SK-N-SH (cell line): ENCODE measurements at places on chromosomes 3 and 15. TPM values are rescaled to one million over a fixed set of nuclear protein-coding genes. Genes with fewer than 3 reads are reported as not detected.
A peak's percentile ranks its signal among the peaks of the same experiment; 100 is the strongest.

FAN1 gene
- polyA plus RNA-seq: 5.7 and 9.7 TPM in 2 replicates

GRCh38 chr3:74631351-74632140, 17.1 kb upstream of the CNTN3 start:
- no peak overlapping the region for H3K27ac ChIP-seq
- H3K4me1 ChIP-seq: no peaks in the 10 kb centered on the region; the same call in 1 of the 2 replicates
- H3K27me3 ChIP-seq: no peaks in the 10 kb centered on the region
- DNase-seq: no peak
- no peak overlapping the region for H3K4me3 ChIP-seq

DNA sequence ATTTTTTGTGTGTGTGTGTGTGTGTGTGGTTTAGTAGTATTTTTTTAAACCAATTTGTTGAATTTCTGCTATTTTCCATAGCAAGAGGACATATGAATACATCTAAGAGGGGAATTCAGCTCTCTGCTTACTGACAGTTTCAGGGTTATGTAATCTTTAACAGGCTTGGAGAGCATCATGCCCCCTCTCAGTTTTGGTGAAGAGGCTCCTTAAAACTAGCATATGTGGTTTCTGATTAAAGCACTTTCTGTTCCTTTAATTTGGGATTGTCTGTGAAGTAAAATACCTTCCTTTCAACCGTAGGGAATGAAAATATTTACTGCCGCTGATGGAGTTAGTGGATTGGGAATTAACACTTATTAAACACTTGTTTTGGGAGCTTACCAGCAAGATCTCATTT, 19.4 kb upstream of the NFKBIZ start:
- DNase-seq: no peak
- H3K4me1 ChIP-seq: peaks cover 12% of the 10 kb centered on the region
- H3K27me3 ChIP-seq: no peaks in the 10 kb centered on the region
- no peaks in the 10 kb centered on the region for H3K36me3 ChIP-seq

- no peaks in the 10 kb centered on the region for H3K36me3 ChIP-seq
- H3K4me3 ChIP-seq: no peak overlapping the region
- no peaks in the 10 kb centered on the region for H3K27me3 ChIP-seq
- no peak for DNase-seq
- no peak overlapping the region for H3K27ac ChIP-seq
Measured at GRCh38 chr3:96007650-96008195, 806.7 kb upstream of the EPHA6 start.

BFSP2 gene
- not detected in 2 replicates for polyA plus RNA-seq

GRCh38 chr15:89776274-89777072, at the start of gene MESP2:
MESP2 (plus strand) TSS chr15:89776332; CDS start chr15:89776358, 26 bp downstream.
- H3K36me3 ChIP-seq: no peaks in the 10 kb centered on the region
- H3K27me3 ChIP-seq: no peaks in the 10 kb centered on the region
- peaks cover 6% of the 10 kb centered on the region; the same call in 1 of the 2 replicates for H3K4me1 ChIP-seq
- H3K4me3 ChIP-seq: peak within 1 kb of the TSS; percentile 37; the same call in 1 of the 2 replicates
- no peak within 1 kb of the TSS for H3K27ac ChIP-seq
- DNase-seq: peak; percentile 94

PFN2 gene
- 594 and 851 TPM in 2 replicates for polyA plus RNA-seq

DNA sequence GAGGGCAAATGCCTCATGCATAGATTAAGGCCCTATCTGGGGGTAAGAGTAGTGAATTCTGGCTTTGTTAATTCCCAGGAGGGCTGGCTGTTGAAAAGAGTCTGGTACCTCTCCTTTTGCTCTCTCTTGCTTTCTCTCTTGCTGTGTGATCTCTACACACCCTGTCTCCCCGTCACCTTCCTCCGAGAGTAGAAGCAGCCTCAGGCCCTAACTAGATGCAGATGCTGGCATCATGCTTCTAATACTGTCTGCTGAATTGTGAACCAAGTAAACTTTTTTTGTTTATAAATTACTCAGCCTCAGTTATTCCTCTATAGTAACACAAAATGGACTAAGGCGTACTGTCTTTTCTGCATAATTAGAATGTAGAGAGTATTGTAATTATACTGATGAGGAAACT, 908.1 kb downstream of the DIPK2A start:
- H3K27ac ChIP-seq: no peak overlapping the region
- no peak overlapping the region for H3K4me3 ChIP-seq
- DNase-seq: no peak

NDN gene
- polyA plus RNA-seq: 23.3 and 31.6 TPM in 2 replicates

DNA sequence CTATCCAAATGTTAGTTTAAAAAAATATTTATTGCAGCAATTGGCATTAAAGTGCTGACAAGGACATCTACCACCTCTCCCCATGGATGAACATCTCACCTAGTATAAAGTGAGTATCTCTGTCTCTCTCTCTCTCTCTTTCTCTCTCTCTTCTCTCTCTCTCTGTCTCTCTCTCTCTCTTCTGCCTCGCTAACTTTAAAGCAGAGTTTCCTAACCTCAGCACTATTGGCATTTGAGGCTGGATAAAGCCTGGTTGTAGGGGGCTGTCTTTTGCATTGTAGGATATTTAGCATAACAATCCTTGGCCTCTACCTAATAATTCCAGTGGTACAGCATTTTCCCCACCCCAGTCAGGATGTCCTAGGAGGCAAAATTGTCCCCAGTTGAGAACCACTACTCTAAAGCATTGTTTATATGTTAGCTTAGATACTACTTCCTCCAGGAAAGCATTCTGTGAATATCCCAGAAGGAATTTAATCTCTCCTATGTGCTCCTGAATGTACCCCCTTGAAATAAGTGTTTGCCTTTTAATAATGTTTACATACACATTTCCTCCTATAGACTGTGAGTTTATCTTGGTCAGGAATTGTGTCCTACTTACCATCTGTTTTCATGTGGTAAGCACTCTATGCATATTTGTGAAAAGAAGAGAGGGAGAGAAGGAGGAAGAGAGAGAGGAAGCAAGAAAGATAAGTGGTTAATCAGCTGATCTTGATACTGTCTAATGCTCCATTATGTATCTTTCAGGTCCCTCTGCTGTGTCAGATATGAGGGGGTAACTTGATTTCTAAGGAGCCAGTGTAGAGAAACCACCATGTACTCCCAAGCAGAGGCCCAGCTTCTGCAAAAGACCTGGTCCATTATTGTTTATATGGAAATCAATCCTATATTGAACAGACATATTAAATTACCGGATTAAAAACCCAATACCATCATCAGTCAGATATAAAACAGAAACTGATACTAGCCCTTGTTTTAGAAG, 346.6 kb downstream of the RBMS3 start:
- no peak for DNase-seq
- no peak overlapping the region for H3K4me3 ChIP-seq
- no peaks in the 10 kb centered on the region for H3K27me3 ChIP-seq
- H3K27ac ChIP-seq: no peak overlapping the region
- H3K4me1 ChIP-seq: peaks cover 7% of the 10 kb centered on the region; the same call in 1 of the 2 replicates

SPTSSB gene
- polyA plus RNA-seq: 0.07 and 0.57 TPM in 2 replicates

DNA sequence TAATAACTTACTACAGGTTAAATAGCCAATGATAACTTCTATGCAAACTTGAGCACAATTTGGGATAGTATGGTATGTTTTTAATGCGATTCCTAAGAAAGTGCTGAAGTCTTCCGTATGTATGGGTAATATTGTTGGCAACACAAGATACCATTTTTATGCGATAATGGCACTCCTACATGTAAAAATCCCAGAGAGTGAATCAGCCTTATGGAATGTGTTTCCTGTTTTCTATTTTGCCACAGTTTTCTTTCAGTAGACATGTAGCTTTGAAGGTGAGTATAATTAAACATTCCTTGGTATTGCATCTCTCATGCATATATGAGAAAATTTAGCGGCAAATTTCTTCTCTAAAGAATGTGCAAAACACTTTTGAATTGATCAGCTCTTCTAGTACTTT, 396.8 kb upstream of the AZI2 start:
- no peaks in the 10 kb centered on the region for H3K36me3 ChIP-seq
- no peaks in the 10 kb centered on the region for H3K4me1 ChIP-seq
- H3K27me3 ChIP-seq: no peaks in the 10 kb centered on the region

GRCh38 chr3:17287006-17287689, 402.4 kb downstream of the PLCL2 start:
- peaks cover 9% of the 10 kb centered on the region; the same call in 1 of the 2 replicates for H3K36me3 ChIP-seq
- H3K4me1 ChIP-seq: no peaks in the 10 kb centered on the region
- no peaks in the 10 kb centered on the region for H3K27me3 ChIP-seq
- no peak overlapping the region for H3K27ac ChIP-seq
- no peak overlapping the region for H3K4me3 ChIP-seq

DNA sequence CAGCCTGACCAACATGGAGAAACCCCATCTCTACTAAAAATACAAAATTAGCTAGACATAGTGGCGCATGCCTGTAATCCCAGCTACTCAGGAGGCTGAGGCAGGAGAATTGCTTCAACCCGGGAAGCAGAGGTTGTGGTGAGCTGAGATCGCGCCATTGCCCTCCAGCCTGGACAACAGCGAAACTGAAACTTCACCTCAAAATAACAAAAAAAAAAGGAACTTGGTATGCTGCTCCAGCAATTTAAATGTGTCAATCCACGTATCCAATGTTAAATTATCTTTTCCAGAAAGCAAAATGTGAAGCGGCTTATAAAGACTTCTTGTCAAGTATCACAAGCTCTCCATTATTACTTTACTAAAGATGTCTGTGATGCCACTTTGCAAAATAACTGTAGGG, 9.9 kb upstream of the ARIH1 start:
- H3K27ac ChIP-seq: no peak overlapping the region
- H3K4me3 ChIP-seq: no peak overlapping the region

ACP3 gene
- polyA plus RNA-seq: 0.19 and 0.30 TPM in 2 replicates

DNA sequence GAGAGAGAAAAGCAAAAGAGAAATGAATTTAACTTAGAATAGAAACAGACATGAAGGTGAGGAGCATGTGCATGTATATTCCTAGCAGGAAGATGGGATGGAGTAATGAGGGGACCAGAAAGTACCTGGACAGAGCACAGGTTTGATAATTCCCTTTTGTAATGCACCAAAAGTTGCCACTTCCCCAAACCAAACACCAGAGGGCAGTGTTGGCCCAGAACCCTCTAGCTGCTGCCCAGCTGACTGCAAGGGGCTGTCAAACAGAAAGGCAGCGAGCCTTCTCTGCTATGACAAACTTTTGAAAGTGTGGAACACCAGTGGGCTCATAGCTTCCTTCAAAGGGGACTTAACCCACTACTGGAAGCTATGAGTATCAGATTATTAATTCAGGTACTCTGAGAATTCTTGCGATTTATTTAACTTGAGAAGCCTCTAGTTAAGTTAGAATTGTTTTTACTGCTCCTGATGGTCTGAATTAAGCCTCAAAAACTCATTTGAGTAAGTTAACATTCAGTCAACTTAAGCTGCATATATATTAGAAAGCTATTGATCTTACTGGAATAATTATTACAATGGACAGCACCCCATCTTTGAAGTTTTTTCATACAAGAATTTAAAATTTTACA, 234.9 kb downstream of the NEK10 start:
- H3K4me3 ChIP-seq: no peak overlapping the region
- no peaks in the 10 kb centered on the region for H3K4me1 ChIP-seq
- peak; percentile 57 for DNase-seq
- H3K36me3 ChIP-seq: no peaks in the 10 kb centered on the region

DNAH12 gene
- polyA plus RNA-seq: 0.03 and 0.05 TPM in 2 replicates

DNA sequence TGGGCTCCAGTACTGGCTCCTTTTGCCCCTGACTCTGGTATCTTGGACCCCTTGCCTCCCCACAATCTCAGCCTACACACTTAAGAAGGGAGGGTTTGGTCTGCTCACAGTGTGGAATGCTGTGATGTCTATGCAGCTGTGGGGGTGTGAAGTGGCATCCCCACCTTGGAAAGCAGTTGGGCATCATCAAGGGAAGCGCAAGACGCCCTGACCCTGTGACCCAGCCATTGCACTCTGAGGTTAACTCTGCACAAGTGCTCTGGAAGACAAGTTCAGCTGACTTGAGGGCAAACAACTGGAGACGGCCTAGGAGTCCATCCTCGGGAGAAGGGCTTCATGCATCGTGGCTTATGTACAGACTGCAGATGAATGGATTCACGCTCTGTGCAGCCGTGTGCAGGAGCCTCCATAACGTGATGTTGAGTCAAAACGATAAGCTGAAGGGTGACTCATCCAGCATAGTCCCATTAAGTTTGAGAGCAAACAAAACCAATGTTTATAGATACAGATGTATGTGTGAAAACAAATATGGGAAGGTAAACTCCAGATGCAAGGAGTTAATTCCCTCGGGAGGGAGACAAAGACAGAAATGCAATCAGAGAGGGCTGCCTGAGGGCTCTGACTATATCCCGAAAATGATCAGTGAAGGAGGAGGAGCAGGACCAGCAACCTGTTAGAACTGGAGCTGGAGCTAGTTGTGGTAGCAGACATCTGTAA, 86.8 kb downstream of the LSM3 start:
- no peak for DNase-seq
- H3K4me3 ChIP-seq: no peak overlapping the region
- no peak overlapping the region for H3K27ac ChIP-seq
- 0 out of 2 replicates have a peak, but pooled peaks cover 6% of the 10 kb centered on the region for H3K27me3 ChIP-seq

SLC51A gene
- polyA plus RNA-seq: not detected in 2 replicates

SCN5A gene
- polyA plus RNA-seq: 0.18 and 0.21 TPM in 2 replicates

SLITRK3 gene
- polyA plus RNA-seq: not detected in 2 replicates

DNA sequence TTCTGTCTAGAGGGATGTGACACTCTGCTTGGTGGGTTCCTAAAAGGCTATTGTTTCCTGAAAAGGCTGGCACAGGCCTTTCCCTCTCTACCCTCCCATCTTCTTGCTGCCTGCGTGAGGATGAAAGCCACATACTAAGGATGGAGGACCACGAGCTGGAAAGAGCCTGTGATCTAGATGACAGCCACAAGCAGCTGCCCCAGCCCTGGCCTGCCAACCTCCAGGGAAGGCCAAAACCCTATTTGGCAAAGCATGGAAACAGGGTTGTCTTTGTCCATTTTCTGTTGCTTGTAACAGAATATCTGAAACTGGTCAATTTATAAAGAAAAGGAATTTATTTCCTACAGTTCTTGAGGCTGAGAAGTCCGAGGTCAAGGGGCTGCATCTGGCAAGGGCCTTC, 144.5 kb downstream of the FBLN2 start:
- no peaks in the 10 kb centered on the region for H3K4me1 ChIP-seq
- no peak overlapping the region for H3K4me3 ChIP-seq
- DNase-seq: no peak
- no peak overlapping the region for H3K27ac ChIP-seq
- H3K36me3 ChIP-seq: no peaks in the 10 kb centered on the region

DNA sequence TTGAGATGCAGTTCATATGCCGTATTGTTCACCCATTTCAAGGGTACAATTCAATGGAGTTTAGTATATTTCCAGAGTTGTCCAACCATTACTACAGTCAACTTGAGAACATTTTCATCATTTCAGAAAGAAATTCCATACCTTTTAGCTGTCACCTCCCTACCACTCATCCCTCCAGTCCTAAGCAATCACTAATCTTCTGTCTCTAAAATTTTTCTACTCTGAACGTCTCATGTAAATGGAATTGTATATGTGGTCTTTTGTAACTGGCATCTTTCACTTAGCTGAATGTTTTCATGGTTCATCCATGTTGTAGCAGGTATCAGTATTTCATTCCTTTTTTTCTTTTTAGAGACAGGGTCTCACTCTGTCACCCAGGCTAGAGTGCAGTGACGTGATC, 51.1 kb downstream of the CMTM7 start:
- H3K27ac ChIP-seq: peak overlapping the region; percentile 4; the same call in 1 of the 2 replicates
- peaks cover 22% of the 10 kb centered on the region for H3K36me3 ChIP-seq
- peaks cover 5% of the 10 kb centered on the region; the same call in 1 of the 2 replicates for H3K4me1 ChIP-seq
- H3K4me3 ChIP-seq: no peak overlapping the region
- no peak for DNase-seq
- no peaks in the 10 kb centered on the region for H3K27me3 ChIP-seq
